ENCODE measurements at places on chromosomes 11 and 22. TPM values are rescaled to one million over a fixed set of nuclear protein-coding genes. Genes with fewer than 3 reads are reported as not detected.

Gene RTN3
- total RNA-seq = 58.5 TPM

Gene SYVN1
- 45.8 TPM for total RNA-seq

Gene RFPL3
- not detected for total RNA-seq

Gene LRRC10B
- not detected for total RNA-seq

Gene RAB38
- 87.7 TPM for total RNA-seq

Gene SAA4
- total RNA-seq = not detected

Gene OSBPL5
- total RNA-seq = 24.8 TPM

Gene RAB3IL1
- 1.4 TPM for total RNA-seq

Gene TSSK2
- 0.16 TPM for total RNA-seq

Gene MAPK12
- 10.6 TPM for total RNA-seq

Gene OR4D11
- total RNA-seq = not detected

Gene NUP98
- total RNA-seq = 108 TPM

Gene DEUP1
- total RNA-seq = under 0.01 TPM

Gene ZNF215
- 8.0 TPM for total RNA-seq

Gene GAB4
- total RNA-seq = not detected

Gene TRIM51
- not detected for total RNA-seq

Gene PHLDA2
- total RNA-seq = 9.5 TPM

Gene MUC5AC
- 0.03 TPM for total RNA-seq

Gene AP1B1
- total RNA-seq = 68.8 TPM

Gene SMIM35
- not detected for total RNA-seq

Gene SEPTIN5
- 20.5 TPM for total RNA-seq

Gene ANO5
- total RNA-seq = under 0.01 TPM

Gene DAGLA
- 0.67 TPM for total RNA-seq

Gene C11orf86
- not detected for total RNA-seq
